ENCODE measurements at places on chromosomes 7 and 10.
A peak's percentile ranks its signal among the peaks of the same experiment; 100 is the strongest.

- DNase-seq, result peak; percentile 44
Measured at GRCh38 chr7:38178695-38179344, 775 bp downstream of the STARD3NL start.

- no peak for DNase-seq
Measured at GRCh38 chr10:121648059-121648458, 49.8 kb upstream of the FGFR2 start.

DNA sequence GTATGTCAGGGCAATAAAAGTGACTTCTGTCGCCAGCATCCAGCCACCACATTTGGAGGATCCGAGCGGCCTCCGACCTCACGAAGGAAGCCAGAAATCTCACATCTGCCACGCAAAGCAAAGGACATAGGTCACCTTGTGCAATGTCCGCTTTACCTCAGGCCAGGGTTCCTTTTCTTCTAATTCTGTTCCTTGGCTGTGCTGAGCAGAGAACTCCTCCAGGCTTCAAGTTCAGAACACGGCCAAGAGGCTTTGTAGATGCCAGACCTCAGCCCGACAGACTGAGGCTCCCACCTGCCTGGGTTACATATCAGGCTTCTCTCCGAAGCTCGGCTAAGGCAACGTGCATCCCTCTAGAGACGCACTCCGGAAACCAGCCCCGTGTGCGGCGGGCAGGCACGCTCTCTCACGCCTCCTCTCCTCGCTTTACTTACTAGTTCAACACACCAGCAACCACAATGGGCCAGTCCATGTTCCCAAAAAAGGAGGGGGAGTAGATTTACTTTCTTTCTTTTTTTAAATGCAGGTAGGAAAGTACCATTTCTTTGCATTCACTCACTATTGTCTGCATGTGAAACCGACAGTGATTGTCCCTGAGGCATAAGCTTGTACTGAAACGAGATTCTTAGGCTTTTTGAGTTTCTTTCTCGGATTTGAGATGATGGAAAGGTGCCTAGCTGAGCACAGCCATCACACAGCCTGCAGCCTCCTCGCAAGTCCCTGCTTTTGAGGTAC, 122.4 kb upstream of the AFAP1L2 start:
- peak; percentile 87 for DNase-seq

- DNase-seq, result no peak
Measured at GRCh38 chr7:104275900-104276299, 52.5 kb upstream of the LHFPL3 start.

- no peak for DNase-seq
Measured at GRCh38 chr7:16136896-16137295, 284.4 kb downstream of the CRPPA start.

- no peak for DNase-seq
Measured at GRCh38 chr10:24331457-24331856, 122.5 kb downstream of the KIAA1217 start.

DNA sequence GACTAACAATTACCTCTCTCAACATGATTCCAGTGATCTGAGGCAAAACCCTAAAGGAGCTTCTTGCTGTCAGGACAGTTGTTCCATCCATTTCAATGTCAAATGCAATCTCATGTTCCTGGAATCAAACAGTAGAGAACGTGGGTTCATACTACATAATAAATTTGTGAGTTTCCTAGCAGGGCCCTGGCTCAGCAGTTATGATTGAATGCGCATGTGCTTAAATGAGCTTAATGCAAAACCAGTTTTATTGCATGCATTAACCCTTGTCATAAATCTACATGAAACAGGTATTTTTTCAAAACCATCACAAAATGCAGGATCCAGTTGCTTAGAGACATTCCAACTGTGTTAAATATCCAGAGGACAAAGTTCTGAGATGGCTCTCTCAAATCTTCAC, 225.4 kb upstream of the TMEM72 start:
- DNase-seq, result no peak

- no peak for DNase-seq
Measured at GRCh38 chr10:68330852-68331454, 911 bp upstream of the HNRNPH3 start.

DNA sequence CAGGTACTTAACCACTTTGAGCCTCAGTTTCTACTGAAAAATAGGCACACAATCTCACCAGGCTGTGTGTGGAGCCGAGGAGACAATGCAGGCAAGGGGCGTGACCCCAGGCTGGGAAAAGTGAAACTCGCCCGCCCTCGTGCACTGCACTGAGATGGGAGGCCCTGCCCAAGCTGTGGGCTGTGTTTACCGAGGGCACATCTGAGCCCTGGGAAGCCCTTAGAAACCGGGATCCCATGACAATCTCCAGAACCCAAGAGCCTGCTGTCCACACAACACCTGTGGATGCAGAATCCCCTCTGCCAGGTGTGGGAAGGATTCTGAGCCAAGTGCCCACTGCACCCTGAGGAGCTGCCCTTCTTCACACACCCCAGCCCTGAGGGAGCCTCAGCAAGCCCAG, 198.3 kb downstream of the GRID1 start:
- DNase-seq, result no peak

DNA sequence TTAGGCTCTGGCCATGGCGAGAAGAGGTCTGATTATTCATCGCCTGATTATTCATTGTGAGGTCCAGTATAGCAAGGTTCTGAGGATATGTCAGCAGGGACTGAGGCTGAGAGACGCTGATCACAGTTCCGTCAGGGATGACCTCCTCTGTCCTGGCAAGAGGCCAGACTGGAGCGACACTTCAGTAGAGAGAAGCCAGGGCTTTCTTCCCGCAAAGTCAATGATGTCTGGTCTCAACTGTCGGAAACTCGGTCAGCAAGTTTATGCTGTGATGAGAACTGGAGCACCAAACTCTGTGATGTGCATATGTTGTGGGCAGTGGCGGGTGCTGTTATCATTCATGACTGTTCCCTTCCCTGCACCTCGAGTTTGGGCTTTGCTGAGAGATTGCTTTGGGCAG, 29.0 kb upstream of the GNA12 start:
- DNase-seq, result no peak

DNA sequence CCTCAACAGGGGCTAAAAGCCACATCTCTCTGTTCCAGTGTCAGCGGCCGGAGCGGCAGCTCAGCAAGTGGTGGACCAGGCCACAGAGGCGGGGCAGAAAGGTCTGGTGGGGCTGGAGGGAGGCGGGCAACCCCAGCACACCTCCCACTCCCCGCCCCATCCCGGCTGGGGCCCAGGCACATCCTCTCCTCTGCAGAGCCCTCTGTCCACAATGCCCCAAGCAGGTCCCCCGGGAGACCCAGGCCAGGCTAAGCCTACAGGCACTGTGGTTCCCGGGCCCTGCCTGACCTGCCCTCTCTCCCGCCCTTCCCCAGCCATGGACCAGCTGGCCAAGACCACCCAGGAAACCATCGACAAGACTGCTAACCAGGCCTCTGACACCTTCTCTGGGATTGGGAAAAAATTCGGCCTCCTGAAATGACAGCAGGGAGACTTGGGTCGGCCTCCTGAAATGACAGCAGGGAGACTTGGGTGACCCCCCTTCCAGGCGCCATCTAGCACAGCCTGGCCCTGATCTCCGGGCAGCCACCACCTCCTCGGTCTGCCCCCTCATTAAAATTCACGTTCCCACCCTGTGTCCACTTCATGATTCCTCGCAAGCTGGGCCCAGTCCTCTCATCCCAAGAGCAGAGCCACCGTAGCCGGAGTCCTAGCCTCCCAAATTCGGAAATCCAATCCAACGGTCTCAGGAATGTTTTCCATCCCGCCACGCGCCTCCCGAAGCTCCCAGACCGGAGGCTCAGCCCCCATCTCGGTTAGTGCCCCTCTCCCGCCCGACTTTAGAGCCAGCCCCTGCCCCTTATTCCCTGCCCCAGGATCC, 2.1 kb downstream of the ADIRF start:
- no peak for DNase-seq

DNA sequence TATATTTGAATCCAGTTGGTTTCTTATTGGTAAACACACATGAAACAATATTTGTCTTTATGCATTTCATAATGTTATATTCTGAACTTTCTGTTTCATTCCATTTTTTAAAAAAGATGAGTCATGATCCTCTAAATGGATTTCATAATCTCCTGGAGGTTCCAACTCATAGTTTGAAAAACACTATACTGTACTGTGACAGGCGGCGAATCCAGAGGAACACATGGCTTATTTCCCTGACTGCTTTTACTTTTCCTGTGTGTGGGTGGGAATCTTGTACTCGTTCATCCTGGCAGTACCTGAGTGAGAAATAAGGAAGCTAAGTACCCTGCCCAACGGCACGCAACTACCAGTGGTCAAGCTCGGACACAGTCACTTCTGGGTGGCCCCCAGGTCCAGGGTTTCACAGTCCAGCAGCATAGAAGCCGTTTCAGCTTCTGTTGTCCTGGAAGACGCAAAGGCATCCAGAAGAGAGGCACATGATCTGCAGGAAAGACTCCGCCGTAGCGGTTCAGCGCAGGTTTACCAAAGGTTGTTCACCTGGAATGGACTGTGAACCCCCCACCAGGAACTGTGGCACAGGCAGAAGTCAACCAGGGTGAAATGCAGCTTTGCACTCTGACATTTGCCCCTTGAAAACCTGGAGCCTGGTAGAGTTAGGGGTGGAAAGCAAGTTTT, 117.7 kb downstream of the CCNY start:
- DNase-seq, result no peak

DNA sequence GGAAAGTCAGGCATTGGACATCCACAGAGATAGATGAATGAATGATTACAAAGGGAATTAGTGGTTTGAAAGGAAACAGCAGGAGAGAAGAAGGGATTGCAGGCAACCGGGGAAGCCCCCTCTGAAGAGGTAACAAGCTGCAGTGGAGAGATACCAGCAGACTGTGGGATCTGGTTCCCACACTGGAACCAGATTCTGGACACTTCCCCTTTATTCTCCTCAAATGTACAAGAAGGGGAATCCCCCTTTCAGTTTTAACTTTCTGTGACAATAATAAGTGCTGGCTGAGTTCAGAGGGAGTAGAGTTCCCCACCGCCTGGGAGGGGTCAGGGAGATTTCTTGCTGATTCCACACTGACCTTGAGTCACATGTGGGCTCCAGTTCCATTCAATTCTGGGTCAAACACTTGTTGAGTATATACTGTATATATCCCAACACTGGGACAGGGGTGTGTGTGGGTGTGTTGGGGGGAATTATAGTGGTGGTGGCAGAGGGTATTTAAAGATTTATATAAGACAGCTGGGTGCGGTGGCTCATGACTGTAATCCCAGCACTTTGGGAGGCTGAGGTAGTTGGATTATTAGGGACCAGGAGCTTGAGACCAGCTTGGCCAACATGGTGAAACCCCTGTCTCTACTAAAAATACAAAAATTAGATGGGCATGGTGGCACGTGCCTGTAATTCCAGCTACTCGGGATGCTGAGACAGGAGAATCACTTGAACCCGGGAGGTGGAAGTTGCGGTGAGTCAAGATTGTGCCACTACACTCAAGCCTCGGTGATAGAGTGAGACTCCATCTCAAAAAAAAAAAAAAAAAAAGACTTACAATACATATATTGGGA, 16.5 kb upstream of the DDIT4 start:
- DNase-seq, result peak; percentile 69

- DNase-seq, result no peak
Measured at GRCh38 chr7:157817944-157818700, 481.3 kb downstream of the DNAJB6 start.

- no peak for DNase-seq
Measured at GRCh38 chr7:23787272-23787671, 77.3 kb downstream of the STK31 start.

DNA sequence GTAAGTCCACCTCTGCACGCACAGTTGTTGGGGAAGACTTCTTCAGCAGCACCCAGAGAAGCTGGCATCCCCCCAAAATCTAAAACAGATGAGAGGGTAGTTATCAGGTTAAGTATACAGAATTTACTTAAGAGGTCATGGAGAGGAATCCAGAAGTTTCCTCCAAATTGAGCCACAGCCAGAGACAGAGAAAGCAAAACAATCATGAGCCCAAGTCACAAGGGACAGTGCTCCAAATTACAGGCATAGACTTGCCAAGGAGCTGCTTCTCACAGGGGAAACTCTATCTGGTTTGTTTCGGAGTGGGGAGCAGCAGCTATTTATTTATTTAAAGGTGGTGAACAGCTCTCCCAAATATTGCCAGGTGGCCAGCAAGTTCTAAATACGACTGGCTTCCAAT, 308.4 kb downstream of the SKIDA1 start:
- no peak for DNase-seq

- no peak for DNase-seq
Measured at GRCh38 chr10:78811174-78811573, 257.6 kb upstream of the ZMIZ1 start.

GRCh38 chr10:16612115-16612980, 90.7 kb upstream of the C1QL3 start:
- DNase-seq, result peak; percentile 51

DNA sequence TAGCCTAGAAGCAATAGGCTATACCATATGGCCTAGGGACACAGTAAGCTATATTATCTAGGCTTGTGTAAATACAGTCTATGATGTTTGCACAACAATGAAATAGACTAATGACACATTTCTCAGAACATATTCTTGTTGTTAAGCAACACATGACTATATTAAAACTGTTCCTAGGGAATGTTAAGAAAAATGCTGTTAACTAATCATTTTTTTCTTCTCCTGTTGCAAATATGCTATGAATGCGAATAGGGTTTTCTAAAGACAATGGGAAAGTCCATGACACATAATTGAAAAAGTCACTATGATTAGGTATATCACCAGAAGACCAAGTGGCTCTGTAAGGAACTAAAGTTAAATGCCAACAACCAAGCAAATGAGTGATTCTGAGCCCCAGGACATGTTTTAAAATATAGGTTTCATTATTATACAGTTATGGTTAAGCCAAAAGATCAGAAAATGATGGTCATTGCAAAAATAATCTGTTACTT, 454.0 kb upstream of the SORCS1 start:
- no peak for DNase-seq

GRCh38 chr7:149719050-149719899, 54.1 kb downstream of the ZNF467 start:
- peak; percentile 44 for DNase-seq

- DNase-seq, result no peak
Measured at GRCh38 chr7:28800150-28800549, 158.0 kb downstream of the TRIL start.

- no peak for DNase-seq
Measured at GRCh38 chr10:122362621-122363020, 11.9 kb upstream of the PLEKHA1 start.

- no peak for DNase-seq
Measured at GRCh38 chr7:106883456-106884026, 18.5 kb downstream of the PIK3CG start.

DNA sequence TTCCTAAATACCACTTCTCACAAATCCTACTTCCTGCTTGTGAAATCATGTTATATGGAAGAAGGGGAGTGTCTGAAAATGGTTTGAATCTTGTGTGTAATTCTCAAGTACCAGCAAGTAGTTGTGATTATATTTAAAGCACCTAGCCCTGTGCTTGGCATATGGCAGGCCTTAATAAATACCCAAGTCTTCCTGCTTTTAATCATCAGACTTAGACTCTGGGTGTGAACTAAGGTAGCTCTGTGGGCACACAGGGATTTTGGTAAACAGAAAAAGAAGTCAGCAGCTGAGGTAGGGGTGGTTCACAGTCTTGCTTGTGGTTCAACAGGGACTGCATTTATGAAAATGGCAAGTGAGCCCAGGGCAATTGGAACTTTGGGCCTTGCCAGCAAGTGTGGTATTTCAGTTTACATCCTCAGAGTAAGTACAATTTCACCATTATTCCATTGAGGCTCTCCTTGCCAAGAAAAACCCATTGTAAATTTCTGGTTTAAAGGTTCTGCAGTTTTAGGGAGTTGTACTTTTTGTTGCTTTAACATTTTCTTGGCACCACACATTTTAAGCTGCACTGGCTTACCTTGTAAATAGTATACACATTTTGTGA, 215.5 kb downstream of the AUTS2 start:
- DNase-seq, result no peak

- peak; percentile 56 for DNase-seq
Measured at GRCh38 chr7:104943502-104944343, 70.3 kb upstream of the KMT2E start.

GRCh38 chr7:81869670-81870069, 99.8 kb upstream of the HGF start:
- no peak for DNase-seq

Data from GM13976 (cell line).